ENCODE measurements at places on chromosomes 11 and 22.

GRCh38 chr11:2702771-2703362 lies 3.1 kb upstream of the KCNQ1OT1 start:
- DNase-seq, result no peak

DNA sequence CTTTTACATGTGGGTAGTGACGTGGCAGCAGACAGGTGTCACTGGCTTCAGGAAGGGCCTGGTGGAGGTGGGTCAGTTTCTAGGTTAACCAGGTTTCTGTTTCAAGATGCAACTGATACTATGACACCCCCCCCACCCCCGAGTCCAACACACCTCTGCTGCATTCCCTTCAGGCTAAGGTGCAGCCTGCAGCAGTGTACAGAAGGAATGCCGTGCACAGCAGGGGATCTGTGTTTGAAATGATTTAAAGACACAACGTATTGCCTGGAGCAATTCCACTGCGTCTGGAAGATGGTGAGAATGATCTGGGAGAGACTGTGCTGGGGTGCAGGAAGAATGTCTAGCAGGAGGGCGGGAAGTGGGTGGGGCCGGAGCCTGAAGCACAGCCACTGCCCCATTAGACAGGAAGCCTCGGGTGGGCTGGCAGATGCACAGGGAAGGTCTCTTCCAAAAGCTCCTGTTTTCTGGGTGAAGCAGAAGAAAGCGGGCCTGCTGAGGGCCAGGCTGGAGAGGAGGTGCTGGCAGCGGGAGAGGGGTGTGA lies 11.9 kb upstream of the TESMIN start:
- DNase-seq, result no peak

DNA sequence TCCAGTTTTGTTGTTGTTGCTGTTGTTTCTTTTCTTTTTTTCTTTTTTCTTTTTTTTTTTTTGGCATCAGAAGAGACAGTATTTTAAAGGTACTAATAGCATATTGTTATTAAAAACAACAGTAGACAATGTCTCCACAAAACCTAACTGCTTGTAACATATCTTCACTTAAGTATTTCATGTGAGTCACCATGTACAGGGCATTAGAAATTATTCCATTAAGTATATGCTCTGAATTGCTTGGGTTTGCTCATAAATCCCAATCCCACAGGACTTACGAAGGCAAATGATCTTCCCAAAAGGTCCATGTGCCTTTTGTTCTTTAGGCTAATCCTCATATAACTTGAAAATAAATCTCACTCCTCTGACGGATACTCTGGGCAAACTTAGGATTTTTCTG lies 35.9 kb downstream of the MAP6 start:
- no peak for DNase-seq

DNA sequence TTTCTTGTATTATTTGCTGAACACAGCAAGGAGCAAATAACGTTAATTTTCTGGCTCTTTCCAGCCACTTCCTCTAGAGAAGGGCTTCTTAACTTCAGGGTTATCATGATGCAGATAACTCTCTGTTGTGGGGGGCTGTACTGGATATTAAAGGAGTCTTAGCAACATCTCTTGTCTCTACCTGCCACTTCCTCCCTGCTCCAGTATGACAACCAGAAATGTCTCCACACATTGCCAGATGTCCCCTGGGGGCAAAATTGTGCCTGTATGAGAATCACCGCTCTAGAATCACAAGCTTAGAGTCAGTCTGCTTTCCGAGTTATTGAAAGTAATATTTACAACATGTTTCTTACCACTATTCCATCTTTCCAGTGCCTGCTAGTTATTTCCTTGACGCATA lies 6.8 kb downstream of the JRKL start:
- no peak for DNase-seq

DNA sequence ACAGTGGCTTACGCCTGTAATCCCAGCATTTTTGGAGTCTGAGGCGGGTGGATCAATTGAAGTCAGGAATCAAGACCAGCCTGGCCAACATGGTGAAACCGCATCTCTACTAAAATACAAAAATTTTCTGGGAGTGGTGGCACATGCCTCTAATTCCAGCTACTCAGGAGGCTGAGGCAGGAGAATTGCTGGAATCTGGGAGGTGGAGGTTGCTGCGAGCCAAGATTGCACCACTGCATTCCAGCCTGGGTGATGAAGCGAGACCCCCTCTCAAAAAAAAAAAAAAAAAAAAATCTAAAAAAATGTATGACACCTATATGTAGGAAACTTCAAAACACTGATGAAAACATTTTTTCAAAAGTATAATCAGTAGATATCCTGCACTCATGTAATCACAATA lies 242.7 kb upstream of the CHORDC1 start:
- no peak for DNase-seq

DNA sequence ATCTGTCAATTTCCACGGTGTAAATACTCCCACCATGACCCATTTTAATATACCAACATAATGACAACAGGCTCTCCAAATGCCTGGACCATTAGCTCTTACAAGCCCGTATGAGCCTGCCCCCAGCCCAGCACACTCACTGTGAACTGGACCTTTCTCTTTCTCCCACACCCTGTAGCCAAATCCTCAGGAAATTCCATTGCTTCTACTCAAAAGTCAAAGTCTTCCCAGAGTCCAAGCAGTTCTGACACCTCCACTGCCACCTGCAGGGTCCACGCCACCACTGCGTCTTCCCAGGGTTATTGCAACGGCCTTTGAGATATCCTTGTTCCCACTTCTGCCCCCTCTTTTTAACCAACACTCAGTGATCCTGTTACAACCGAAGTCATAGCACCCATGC lies 110.1 kb upstream of the ASPHD2 start:
- no peak for DNase-seq

Data from activated CD8-positive, alpha-beta memory T cell treated with anti-CD3 and anti-CD28 coated beads for 48 hours (primary cell).